ENCODE measurements at places on chromosomes 16 and 17.

- DNase-seq, result peak; percentile 97
Observed at GRCh38 chr17:68383443-68384321, 73.6 kb downstream of the WIPI1 start.

GRCh38 chr17:42282478-42283080 is 5.7 kb upstream of the STAT5A start:
- no peak for DNase-seq

GRCh38 chr17:292016-292415 is 60.6 kb downstream of the RPH3AL start:
- DNase-seq, result no peak

DNA sequence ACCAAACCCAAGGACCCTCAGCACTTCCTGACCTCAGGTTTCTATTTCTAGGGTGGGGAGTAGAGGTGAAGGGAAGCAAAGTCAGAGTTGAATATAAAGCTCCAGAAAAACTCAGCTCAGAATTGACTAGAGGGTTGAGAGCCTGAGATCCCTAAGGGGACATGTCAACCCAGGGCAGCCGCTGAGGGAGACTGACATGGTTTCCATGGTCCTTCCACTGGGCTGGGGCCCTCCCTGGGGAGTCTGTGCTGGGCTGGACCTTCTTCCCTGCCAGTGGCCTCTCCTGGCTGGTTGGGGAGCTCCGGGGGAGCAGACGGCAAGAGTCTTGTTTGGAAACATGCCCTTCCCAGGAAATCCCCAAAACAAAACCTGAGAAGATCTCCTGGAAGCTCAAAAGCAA is 121.3 kb downstream of the METRNL start:
- DNase-seq, result no peak

DNA sequence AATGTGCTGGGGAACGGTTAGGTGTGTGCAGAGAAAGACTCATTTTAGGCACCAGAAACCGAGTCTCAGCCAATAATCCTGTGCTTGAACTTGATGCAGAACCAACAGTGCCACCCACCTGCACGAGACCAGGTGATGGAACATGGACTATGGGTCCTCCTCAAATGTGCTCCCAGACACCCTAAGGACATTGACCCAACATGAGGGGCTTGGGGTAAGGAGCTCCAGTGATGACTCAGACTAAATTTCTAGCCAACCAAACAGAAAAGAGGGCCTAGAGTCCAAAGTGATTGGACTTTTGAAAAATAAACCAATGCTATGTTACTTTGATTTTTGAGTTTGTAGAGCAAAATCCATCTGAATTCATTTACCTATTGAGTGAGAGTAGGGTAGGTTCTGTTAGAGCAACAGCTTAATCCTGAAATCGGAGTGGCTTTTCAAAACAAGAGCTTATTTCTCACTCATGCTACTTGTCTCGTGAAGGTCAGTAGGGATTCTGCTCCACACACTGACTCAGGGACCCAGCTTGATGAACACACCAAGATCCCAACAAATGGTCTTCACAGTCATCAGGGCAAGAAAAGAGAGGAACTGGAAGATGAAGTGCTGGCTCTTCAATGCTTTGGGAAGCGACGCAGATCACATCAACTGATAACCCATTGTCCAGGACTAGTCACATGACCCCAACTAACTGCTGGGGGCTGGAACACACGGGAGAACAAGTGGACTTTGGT is 21.8 kb downstream of the FAM20A start:
- DNase-seq, result no peak

- no peak for DNase-seq
Observed at GRCh38 chr17:27478901-27479538, 22.8 kb downstream of the KSR1 start.

GRCh38 chr17:46818929-46819859 is 702 bp upstream of the WNT3 start:
- no peak for DNase-seq

- DNase-seq, result no peak
Observed at GRCh38 chr17:41308251-41308917, 725 bp downstream of the KRTAP16-1 start.

GRCh38 chr17:13643180-13643579 is 41.5 kb upstream of the HS3ST3A1 start:
- no peak for DNase-seq

DNA sequence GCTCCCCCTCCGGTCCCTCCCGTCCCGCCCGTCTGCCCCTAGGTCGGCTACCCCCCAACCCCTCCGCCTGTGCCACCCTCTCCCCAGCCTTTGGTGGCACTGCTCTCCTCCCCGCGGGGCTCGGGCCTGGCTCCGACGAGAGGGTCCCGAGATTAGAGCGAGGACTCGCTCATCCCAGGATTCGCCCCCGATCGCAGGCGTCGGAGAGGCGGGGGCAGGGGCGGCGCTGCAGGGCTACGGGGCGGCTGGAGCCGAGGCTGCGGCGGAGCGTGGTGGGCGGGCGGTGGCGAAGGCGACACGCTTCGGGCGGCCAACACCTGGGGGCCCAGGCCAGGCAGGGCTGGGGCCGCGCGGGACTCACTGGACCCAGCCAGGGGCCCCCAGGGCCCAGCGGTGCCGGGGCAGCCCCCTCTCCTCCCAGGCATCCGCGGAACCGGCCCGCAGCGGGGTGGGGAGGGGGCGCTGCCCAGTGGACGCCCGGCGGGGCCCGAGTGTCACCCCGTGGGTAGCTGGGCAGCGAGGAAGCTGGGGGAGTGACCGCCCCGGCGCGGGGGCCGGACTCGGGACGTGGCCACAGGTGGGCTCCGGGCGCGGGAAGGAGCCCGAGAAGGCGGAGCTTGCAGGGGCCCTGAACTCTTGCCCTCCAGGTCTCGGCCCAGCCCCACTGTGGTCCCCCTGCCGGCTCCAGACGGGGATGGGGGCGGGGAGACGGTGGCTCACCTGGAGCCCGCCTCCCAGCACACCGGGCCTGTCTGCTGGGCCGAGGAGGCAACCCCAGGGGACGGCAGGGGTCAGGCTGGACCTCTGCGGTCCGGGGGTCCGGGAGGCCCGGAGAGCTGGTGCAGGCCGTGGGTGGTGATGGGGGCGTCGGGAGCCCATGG is 1.5 kb downstream of the MGAT5B start:
- peak; percentile 14 for DNase-seq

- DNase-seq, result no peak
Observed at GRCh38 chr16:17885659-17886207, 415.0 kb upstream of the XYLT1 start.

DNA sequence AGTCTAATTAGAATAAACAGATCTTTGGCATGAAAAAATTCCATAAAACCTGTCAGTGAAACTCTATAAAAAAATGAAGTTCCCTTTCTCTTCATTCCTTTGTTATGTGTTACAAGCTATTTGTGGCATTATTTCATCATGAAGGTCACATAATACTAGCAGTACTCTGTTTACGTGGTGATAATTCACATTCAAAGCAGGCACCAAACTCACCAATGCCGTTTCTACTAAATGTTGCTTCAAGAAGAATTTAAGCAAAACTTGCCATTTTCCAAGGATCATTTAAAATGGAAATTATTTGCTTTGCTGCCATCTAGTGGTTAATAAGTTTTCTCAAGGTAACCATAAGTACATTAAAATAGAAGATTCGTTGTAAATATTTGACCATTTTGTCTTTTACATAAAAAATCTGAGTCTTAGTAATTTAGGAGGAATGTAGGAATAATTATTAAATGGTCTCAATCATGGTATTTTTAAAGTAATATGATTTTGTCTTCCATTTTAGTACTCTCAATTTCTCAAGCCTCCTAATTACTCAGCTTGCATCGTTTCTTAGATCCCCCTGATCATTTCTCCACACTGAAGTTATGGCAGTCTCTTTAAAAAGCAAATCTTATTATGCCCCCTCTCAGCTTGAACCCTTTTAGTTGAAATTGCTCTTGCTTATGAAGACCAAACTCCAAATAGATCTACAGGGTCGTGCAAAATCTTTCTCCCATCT is 80.8 kb downstream of the OMG start:
- peak; percentile 83 for DNase-seq

DNA sequence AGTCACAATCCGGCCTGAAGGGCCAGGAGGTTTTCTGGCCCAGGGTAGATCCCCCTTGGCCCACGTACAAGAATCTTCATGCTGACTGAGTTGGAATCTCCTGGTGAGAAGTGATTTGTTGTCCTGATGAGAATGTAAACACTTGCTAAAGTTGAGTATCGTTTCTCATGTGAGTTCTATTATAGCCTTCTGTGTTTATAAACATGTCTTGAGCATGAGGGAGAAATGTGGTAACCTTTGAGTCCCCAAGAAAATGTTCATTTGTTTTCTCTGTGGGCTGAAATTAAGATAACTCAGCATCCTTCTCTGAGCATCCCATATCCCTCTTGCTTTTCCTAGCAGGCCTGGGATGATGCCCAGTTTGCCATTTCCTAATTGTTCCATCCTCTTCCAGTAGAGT is 204.8 kb downstream of the FTO start:
- no peak for DNase-seq

DNA sequence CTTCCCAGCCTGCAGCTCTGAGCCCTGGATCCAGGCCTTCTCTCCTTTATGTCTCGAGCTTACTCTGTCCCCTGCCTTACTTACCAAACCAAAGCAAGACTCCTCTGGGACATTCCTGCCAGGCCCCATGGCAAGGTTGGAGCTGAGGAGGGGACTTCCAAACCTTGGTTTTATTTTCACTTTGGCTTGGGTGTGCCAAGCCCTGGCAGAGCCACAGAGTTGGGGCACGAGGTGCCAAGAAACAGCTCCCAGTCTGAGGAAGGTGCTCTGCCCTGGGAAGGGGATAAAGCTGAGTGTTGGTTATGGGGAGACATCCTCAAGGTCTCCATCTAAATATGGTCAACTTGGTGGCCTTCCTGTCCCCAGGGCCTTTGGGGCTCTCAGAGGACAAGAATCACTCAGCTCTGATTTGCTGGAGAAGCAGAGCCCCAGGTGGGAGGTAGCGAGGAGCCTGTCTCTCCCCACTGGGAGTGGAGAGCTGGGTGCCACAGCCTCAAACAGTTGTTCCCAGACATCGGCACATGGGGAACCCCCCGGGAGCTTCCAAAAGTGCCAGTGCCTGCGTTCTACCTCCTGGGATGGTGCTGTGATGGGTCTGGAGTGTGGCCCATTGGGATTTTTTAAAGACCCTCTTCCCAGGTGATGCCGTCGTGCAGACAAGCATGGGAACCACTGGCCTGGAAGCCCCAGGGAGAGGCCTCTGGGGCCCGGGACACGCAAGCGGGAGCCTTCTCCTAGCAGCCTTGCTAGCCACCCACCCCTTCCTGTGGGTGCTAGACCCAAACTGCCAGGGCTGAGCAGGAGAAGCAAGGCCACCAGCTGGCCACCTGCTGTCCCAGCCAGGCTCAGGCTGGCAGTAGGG is 10.3 kb downstream of the NLRC5 start:
- no peak for DNase-seq

DNA sequence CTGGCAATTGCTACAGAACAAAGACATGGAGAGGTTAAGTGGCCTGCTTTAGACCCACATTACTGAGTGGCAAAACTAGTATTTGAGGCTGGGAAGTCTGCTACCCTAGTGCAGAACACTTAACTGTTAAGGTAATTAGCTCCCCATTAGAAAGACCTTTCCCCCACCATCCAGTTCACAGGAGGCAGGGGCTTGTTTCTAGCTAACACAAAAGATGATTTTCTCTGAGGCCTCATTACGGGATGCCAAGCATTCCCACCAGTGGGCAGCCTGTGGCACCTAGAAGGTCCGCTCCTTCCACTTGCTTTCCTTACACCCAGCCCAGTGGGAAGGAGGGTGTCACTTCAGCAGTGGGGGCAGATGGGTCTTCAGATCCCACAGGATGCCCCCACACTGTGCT is 99.1 kb downstream of the RBFOX1 start:
- DNase-seq, result no peak

DNA sequence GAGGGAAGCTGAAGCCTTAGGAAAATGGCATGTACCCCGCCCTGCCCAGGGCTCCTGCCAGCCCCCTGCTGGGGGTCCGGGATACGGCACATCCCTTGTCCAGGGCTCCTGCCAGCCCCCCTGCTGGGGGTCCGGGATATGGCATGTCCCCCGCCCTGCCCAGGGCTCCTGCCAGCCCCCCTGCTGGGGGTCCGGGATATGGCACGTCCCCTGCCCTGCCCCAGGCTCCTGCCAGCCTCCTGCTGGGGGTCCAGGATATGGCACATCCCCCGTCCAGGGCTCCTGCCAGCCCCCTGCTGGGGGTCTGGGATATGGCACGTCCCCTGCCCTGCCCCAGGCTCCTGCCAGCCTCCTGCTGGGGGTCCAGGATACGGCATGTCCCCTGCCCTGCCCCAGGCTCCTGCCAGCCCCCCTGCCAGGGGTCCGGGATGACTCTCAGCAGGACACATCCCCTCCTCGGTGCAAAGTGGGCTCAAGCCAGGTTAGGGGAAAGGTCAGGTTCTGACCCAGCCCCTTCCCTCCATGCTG is 43.2 kb downstream of the RPH3AL start:
- peak; percentile 57 for DNase-seq

DNA sequence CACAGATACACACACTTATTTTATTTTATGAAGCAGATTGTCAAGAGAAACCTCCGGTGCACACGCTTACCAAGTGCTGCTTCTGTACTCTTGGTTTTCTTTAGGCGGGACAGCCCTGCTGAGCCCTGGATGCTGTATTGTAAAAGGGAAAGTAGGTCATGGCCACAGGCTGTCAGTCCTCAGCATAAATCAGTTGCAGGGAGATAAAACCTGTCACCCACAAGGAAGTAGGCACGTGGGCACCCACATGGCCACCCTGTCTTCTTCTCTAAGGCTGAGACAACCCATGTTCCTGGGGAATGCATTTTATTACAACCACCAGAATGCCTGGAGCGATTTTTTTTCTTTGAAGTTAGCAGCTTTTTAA is 59.3 kb downstream of the ASIC2 start:
- DNase-seq, result no peak

- peak; percentile 61 for DNase-seq
Observed at GRCh38 chr17:41792845-41793783, 6.6 kb upstream of the JUP start.

- DNase-seq, result no peak
Observed at GRCh38 chr16:52543654-52544053, 3.3 kb downstream of the TOX3 start.

- peak; percentile 49 for DNase-seq
Observed at GRCh38 chr17:15213381-15214087, 51.6 kb downstream of the PMP22 start.

DNA sequence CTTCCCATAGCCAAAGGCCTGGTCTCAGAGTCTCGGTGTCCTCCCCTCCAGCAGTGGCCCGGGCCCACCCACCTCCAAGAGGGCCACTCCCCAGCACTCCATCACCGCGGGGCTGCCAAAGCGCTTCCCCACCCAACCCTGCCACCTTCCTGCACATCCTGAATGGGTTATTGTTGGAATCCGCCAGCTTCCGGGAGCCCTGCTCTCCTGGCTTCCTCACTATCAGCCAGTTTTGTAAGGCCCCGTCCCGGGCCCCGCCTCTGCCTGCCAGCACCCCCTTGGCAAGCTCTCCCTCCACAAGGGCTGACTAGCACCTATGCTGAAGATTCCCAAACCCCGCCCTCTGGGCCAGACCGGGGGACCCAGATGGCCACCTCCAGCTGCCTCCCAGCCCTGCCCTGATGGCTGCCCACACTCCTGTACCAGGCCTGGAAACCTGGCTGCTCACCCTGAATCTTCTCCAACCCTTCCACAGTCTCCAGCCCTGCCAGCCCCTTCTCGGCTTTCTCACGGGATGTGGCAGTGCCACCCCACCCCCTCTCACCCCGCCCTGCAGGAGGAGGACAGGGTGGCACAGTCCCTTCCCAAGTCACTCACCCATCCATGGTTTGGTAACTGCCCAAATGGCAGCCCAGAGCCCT is 14.4 kb downstream of the MYBBP1A start:
- DNase-seq, result no peak

Measured in ELR (cell line).